ENCODE measurements at places on chromosomes 2 and 18. TPM values are rescaled to one million over a fixed set of nuclear protein-coding genes. Genes with fewer than 3 reads are reported as not detected.

D2HGDH gene
- 116 TPM for polyA plus RNA-seq

IWS1 gene
- 22.3 TPM for polyA plus RNA-seq

CHRND gene
- 0.07 TPM for polyA plus RNA-seq

SMYD1 gene
- not detected for polyA plus RNA-seq

KCNK3 gene
- 9.0 TPM for polyA plus RNA-seq
